NCI-H187 treated with DMSO at 0.1 percent for 48 hours (cell line): ENCODE measurements at places on chromosomes 4 and X.

- no peak for DNase-seq
Observed at GRCh38 chr4:65559270-65559669, 111.0 kb downstream of the EPHA5 start.

GRCh38 chrX:68196939-68197791 is 236.1 kb downstream of the OPHN1 start:
- DNase-seq, result no peak

DNA sequence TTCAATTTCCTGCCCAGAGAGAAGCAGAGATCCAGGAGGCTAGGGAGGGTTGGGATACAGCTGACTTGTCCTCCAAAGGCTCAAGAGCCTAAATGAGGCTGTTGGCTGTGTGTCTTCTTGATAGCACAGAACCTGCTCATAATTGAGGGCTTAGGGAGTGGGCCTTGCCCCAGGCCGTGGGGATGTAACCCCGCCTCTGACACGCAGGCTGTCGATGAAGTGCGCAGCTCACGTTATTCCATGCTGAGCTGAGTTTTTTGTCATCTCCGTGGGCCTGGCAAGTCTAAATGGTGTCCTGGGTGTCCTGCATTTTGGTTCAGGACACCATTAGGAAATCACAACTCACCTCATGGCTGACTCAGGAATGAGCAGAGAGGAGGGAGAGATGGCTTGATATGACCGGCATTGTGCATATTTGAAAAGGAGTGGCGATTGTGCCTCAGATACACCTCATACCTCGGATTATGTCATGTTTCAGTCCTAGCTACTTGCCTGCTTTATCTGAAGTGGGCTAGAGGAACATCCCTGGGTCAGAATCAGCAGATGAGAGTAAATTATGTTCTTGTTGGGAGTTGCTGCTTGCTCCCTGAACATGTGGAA is 43.7 kb downstream of the FHDC1 start:
- no peak for DNase-seq

DNA sequence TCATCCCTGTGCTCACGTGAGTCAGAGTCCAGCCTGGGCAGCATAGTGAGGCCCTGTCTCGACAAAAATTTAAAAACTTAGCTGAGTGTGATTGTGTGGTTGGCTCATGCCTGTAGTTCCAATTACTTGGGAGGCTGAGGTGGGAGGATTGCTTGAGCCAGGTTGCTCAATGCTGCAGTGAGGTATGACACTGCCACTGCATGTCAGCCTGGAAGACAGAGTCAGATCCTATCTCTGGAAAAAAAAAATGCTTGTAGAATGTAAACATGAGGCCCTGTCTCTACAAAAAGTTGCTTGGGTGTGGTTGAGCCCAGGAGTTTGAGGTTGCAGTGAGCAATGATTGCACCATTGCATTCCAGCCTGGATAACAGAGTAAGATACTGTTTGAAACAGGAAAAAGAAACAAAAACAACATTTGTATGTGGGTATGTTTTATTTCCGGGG is 11.3 kb upstream of the YTHDC1 start:
- no peak for DNase-seq

- DNase-seq, result no peak
Observed at GRCh38 chrX:133658293-133658911, 243.1 kb upstream of the GPC4 start.

GRCh38 chrX:103640401-103641155 is 11.8 kb downstream of the TCEAL1 start:
- no peak for DNase-seq

DNA sequence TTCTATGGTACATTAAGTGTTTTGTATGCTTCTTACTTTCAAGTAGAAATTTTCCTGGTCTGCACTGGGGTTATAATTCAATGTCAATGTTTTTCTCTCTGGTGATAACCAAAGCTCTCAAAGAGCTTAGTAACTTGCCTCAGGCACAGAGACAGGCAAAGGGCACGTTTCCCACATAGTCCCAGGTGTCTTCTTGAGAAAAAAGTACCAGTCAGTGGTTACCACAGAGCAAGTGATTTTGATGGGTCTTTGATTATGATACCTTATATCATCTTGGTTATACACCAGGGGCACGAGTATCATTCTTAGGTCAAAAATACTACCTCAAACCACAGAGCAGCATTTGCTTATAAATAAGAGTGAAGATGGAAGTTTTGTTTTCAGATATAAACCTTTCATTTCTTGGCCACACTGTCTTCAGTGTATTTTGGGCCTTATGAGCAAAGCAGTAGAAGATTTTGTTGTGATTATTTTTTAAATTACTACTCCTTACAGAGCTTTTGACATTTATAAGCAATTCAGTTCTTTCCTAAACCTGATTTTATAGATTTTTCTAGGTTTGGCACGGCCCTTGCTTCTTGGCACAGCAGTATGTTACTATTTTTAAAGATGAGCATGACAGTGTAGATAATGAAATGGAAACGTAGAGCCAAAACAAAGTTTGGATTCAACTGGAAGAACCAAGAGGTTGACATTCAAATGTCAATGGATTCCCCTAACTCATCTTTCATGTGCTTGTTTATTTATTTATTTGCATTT is 85.3 kb upstream of the TLL1 start:
- no peak for DNase-seq

GRCh38 chr4:187576751-187577150 is 418.8 kb upstream of the ZFP42 start:
- DNase-seq, result no peak

DNA sequence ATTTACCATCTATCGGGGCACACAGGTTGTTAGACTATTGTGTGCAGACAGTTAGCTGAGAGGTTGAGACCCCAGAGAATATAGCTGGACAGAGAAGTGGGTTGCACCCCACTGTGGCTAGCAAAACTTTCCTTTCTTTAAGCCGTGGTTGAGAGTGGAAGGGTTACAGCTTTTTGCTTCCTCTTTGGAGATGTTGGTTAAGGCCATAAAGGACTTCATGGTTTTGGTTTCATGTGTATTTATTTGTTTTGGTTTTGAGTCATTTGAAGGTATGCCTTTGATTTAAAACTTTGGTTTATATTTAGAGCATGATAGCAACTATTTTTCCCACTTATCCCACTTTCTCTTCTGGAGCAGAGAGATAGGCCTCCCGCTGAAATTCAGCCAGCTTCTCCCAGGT is 274.3 kb upstream of the IL1RAPL1 start:
- no peak for DNase-seq

DNA sequence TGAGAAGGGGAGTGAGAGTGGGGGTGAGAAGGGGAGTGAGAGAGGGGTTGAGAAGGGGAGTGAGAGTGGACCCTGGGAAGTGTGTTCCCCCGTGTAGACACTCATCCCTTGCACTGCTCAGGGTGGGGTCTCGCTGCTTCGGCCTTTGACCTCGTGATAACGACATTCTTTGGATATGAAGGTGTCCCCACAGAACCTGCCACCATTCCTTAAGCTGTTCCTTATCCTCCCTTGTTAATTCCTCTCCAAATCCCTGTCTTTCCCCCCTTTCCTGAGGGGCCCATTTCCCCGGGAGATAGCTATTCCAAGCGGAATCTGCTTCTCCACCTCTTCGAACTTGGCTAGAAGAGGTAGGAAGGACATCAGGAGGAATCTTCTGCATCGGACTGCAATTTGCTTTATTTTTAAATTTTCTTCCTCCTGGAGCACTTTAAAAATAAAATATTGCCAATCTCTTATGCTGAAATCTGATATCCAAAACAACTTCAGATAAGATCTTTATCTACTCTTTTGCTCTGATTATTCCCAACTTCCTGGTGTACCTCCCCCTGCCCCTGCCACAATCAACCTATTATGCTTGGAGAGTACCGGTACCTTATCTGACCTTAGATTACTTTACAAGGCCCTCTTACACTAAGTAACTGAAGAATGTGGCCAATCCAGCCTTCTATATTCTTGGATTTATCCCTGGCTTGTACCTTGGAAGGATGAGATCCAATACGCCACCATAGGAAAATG is 15.6 kb downstream of the TRIML1 start:
- DNase-seq, result no peak

GRCh38 chr4:152094970-152095700 is 334.3 kb upstream of the GATB start:
- no peak for DNase-seq

DNA sequence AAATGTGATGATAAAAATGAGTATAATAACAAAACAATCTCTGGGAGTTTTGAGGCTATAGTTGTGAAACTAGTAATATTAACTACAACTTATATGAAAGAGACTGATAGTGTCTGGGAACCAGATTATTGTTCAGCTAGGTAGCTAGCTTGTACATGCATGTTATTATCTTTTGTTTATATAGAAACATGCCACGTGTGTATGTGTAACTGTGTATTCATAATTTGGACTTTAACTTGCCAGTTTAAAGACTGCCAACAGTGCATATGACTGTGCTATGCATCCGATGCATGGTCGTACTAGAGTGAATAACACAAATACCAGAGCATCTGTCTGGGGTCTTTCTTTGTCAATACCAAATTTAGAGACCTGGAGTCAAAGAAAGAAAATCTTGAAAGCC is 92.2 kb downstream of the ADGRL3 start:
- no peak for DNase-seq

DNA sequence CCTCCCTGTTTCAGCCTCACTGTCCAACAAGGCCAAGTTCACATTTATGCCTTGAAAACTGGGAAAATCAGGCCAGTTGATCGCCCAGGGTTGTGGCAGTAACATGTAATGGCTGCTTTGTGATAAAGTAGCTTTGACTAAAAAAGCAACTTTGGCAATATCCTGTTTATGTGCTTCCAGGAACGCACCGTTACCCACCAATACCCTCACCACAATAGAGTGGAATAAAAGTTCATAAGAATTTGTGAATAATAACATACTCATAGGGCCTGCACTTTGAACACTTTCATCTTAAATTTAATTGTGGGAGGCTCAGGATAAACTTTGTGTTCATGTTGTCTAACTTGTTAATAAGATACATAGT is 80.7 kb upstream of the MAML3 start:
- DNase-seq, result no peak

DNA sequence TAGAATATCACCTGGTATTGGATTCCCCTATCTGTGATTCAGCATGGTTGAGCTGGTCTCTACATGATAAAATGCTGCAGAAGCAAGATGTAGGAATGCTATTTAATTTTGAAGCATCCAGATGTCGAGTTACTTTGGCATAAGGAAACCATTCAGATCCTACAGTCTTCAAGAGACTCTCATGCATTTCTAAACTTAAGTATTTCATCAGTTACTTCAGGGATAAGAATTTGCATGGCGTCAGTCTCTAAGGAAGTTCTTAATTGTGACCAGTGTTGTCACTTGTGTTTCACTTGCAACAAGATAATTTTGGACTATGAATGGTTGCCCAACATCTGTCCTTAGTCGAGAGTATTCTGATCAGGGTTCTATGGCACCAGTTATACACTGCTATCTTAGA is 192.4 kb downstream of the CCNG2 start:
- no peak for DNase-seq

DNA sequence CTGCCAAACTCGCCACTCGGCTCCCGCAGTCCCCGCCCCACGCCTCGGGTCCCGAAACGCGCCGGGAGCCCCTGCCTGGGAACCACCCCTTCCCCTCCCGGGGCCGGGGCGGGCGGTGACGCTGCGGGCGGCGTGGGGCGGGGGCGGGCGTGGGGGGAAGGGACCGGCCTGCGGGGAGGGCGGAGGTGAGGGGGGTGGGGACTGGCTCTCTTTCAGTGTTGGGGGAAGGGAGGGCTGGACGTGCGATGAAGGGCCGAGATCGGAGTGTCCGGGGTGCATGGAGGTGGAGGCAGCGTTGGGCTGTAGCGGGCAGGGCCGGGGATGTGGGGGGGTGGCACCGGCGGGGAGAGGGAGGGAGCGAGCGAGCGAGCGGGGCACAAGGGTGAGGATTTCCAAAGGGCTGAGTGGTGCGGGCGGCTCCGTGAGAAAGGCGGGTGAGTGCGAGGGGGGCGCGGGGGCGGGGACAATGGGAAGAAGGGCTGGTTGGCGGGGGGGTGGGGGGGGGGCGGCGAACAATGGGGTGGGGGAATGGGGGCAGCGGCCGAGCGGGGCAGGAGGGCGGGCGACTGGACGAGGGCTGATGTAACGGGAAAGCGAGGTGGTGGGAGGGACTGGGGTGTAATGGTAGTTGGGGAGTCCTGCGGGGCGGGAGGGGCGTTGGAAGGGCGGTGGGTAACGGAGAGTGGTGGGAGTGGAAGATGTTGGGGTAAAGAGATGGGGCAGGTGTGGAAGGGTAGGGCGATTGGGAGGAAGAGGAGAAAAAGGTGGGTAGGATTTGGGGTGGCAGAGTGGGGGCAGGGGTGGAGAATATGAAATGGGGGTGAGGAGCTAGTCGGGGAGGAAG is 578 bp downstream of the DCUN1D4 start:
- no peak for DNase-seq

DNA sequence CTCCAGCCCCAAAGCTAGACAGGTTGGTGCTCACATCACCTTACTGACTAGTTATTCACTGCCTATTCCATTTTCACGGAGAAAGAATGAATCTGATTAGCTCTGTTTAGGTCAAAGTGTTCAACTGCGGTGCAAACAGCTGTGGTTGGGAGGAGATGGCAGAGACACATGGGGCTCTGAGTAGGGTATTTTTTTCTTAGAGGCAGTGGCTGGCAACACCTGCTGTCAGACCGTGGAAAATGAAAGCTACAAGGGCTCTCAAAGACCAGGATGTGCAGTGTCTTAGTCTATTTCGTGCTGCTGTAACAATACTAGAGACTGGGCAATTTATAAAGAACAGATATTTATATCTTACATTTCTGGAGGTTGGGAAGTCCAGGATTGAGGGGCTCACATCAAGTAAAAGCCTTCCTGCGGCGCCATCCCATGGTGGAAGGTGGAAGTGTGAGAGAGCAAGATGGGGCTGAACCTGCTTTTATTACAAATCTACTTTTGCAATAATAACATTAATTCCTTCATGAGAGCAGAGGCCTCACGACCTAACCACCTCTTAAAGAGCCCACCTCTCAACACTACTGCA is 10.6 kb downstream of the NYX start:
- no peak for DNase-seq

- no peak for DNase-seq
Observed at GRCh38 chr4:52253025-52253424, 201.9 kb downstream of the SPATA18 start.

GRCh38 chr4:181611033-181611711 is 632.0 kb upstream of the TENM3 start:
- DNase-seq, result no peak

- DNase-seq, result no peak
Observed at GRCh38 chr4:104330125-104330905, 164.4 kb downstream of the CXXC4 start.

DNA sequence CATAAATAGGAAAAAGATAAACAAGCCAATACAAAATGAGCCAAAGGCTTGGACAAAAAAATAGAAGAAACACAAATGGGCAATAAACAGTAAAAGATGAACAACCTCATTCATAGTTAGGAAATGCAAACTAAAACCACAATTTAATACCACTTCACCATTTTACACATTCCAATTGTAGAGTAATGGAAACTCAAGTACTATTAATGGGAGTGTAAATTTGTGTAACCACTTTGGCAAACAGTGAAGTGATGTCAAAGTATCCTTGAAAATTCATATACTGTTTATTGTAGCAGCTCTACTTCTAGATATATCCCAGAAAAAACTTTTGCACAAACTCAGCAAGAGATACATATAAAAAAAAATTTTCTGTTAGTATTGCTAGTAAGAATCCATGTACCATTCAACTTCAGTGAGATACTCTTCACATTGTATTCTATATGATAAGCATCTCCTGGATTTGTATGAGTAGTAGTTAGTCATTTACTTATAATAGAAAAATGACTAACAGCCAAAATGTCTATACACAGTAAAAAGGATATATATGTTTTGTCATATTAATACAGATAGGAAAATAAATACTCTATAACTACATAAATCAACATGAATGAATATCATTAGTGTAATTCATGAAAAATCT is 229.8 kb downstream of the DKK2 start:
- no peak for DNase-seq
